Cardiac muscle cell (in vitro differentiated cells and primary cell): ENCODE measurements at places on chromosomes 12 and 14. TPM values are rescaled to one million over a fixed set of nuclear protein-coding genes. Genes with fewer than 3 reads are reported as not detected.

DNA sequence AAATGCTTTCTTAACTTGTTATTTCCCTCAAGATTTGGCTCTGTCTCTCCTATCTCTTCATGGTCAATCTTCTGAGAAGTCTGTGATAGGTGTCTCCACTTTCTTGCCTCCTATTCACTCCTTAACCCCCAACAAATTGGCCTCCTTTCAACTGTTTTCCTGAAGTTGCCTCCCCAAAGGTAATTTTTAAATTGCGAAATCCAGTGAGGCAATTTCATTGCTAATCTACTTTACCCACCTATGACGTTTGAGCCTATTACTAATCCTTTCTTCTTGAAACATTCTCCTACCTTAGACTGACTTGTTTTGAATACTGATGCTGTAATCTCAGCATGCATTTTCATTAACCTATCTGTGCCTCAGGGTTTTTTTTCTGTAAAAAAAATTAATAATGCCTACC is 6.0 kb upstream of the KCNH5 start:
- H3K4me1 ChIP-seq: no peaks in the 10 kb centered on the region
- H3K36me3 ChIP-seq: no peaks in the 10 kb centered on the region
- H3K4me3 ChIP-seq: no peak overlapping the region
- DNase-seq: no peak
- peaks cover 48% of the 10 kb centered on the region for H3K27me3 ChIP-seq
- no peak overlapping the region for H3K27ac ChIP-seq

GRCh38 chr14:103711516-103712431 is 3.5 kb downstream of the XRCC3 start:
- H3K27ac ChIP-seq: peak overlapping the region; percentile 24
- H3K4me3 ChIP-seq: no peak overlapping the region
- H3K27me3 ChIP-seq: no peaks in the 10 kb centered on the region
- H3K4me1 ChIP-seq: peaks cover 17% of the 10 kb centered on the region

ERP27 gene
- total RNA-seq: not detected in 2 replicates

DNA sequence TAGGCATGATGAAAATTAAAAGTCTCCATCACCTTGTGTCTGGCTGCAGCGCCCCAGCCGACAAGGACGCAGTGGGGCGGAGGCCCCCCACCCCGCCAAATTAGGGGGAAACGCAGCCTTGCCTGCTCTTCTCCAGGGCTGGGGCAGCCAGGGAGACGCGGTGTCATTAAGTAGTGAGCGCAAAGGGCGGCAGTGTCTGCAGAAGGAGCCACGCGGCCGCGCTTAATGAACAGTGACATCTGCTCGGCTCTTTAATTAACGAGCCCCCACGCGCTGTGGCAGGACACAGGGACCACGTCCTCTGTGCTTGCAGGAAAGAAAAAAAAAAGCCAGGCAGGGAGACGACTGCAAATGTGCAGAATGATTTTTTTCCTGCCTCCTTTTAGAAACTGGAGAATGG is 93.4 kb upstream of the NCOR2 start:
- H3K27ac ChIP-seq: no peak overlapping the region
- H3K27me3 ChIP-seq: no peaks in the 10 kb centered on the region
- no peak for DNase-seq
- peaks cover 3% of the 10 kb centered on the region for H3K4me1 ChIP-seq

GRCh38 chr14:68707482-68707881 is 85.4 kb downstream of the ZFP36L1 start:
- no peaks in the 10 kb centered on the region for H3K36me3 ChIP-seq
- DNase-seq: no peak
- H3K4me1 ChIP-seq: peaks cover 21% of the 10 kb centered on the region
- no peaks in the 10 kb centered on the region for H3K27me3 ChIP-seq
- H3K4me3 ChIP-seq: no peak overlapping the region
- H3K27ac ChIP-seq: no peak overlapping the region

MAPK1IP1L gene
- 79.6 and 83.5 TPM in 2 replicates for total RNA-seq

GRCh38 chr14:51368721-51369163 is 128.7 kb downstream of the TMX1 start:
- no peak overlapping the region for H3K4me3 ChIP-seq
- DNase-seq: peak; percentile 94
- no peaks in the 10 kb centered on the region for H3K4me1 ChIP-seq
- H3K27me3 ChIP-seq: no peaks in the 10 kb centered on the region

DNA sequence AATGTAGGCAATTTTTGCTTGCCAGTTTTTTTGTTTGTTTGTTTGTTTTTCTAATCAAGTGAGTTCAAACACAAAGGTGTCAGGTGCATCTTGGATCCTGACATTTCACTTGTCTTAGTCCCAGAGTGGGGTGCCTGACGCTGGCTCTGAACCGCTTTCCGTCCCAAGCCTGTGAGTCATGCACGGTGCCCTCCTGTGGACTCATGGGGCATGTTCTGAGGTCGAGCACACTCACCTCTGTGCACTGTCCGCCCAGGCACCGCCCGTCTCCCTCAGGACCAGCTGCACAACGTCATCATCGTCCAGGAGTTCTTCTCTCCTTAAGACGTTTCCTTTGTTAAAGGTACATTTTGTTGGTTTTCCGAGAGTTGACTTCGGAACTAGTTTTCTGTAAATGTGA is 98.2 kb downstream of the GLT1D1 start:
- H3K27ac ChIP-seq: no peak overlapping the region
- H3K4me3 ChIP-seq: no peak overlapping the region
- DNase-seq: no peak

ADAMTS20 gene
- total RNA-seq: 0.33 and 0.60 TPM in 2 replicates

GRCh38 chr12:95099270-95099790 is 25.9 kb upstream of the NR2C1 start:
- no peak overlapping the region for H3K4me3 ChIP-seq
- no peak overlapping the region for H3K27ac ChIP-seq
- H3K36me3 ChIP-seq: peaks cover 14% of the 10 kb centered on the region
- no peaks in the 10 kb centered on the region for H3K4me1 ChIP-seq
- no peak for DNase-seq
- no peaks in the 10 kb centered on the region for H3K27me3 ChIP-seq

ATXN2 gene
- total RNA-seq: 17.2 and 29.5 TPM in 2 replicates

NEUROD4 gene
- not detected in 2 replicates for total RNA-seq

ISM2 gene
- total RNA-seq: 0.53 and 0.83 TPM in 2 replicates

MSI1 gene
- total RNA-seq: 22.5 and 28.8 TPM in 2 replicates

DNA sequence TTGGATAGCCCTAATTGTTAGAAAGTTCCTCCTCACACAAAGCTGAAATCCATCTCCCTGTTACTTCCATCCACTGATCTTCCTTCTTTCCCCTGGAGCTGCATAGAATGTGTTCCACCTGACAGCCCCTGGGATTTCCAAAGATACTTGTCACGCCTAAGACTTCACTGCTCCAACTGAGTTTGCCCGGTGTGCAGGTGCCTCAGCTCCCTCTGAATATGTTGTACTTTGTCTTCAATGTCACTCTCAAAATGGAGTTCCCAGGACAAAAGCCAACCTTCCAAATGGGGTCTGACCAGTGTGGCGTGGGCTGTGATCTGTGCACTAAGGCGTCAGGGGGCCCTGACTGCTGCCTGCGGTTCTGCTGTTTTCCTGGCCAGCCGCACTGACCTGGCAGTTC is 42.8 kb downstream of the CACNA2D4 start:
- no peaks in the 10 kb centered on the region for H3K36me3 ChIP-seq
- no peaks in the 10 kb centered on the region for H3K27me3 ChIP-seq
- no peak overlapping the region for H3K4me3 ChIP-seq
- no peak for DNase-seq
- H3K27ac ChIP-seq: no peak overlapping the region

DNA sequence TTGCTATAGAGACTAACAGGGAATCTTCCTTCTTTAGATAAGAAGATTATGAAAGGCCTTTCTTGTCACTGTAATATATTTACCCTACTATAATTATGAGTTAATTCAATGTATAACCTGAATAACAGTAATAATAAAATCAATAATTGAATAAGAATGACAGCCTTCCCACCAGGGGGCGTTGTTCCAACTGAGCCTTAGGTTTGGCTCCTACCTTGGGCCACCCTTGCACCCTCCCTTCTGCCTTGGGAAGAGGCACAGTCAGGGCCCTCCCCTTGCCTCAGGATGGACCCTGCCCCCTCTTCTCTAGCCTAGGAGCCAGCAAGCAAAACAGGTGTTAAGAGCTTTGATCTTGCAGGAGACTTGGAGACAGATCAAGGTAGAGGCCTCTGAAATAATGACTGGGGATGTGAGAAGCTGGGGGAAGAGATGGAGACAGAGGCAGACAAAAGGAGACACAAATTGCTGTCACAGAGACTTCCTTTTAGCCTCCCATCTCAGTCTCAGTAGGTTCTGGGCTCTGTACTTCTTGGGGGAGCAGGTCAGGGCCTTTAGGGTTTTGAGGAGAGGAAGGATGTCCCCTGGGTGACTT is 40.1 kb upstream of the CISTR start:
- H3K4me1 ChIP-seq: no peaks in the 10 kb centered on the region
- no peak overlapping the region for H3K4me3 ChIP-seq
- H3K27me3 ChIP-seq: peaks cover 83% of the 10 kb centered on the region

GRCh38 chr12:127214186-127214585 is 1052.8 kb upstream of the TMEM132C start:
- no peaks in the 10 kb centered on the region for H3K27me3 ChIP-seq
- H3K4me3 ChIP-seq: no peak overlapping the region
- no peaks in the 10 kb centered on the region for H3K36me3 ChIP-seq
- no peaks in the 10 kb centered on the region for H3K4me1 ChIP-seq
